ENCODE measurements at places on chromosomes 1 and 21.
A peak's percentile ranks its signal among the peaks of the same experiment; 100 is the strongest.

GRCh38 chr1:228004331-228004855 is 2.4 kb upstream of the WNT3A start:
- peak; percentile 33 for DNase-seq

GRCh38 chr1:68320349-68320748 is 88.0 kb upstream of the WLS start:
- no peak for DNase-seq

- no peak for DNase-seq
Measured at GRCh38 chr1:100988121-100988520, 37.5 kb downstream of the DPH5 start.

DNA sequence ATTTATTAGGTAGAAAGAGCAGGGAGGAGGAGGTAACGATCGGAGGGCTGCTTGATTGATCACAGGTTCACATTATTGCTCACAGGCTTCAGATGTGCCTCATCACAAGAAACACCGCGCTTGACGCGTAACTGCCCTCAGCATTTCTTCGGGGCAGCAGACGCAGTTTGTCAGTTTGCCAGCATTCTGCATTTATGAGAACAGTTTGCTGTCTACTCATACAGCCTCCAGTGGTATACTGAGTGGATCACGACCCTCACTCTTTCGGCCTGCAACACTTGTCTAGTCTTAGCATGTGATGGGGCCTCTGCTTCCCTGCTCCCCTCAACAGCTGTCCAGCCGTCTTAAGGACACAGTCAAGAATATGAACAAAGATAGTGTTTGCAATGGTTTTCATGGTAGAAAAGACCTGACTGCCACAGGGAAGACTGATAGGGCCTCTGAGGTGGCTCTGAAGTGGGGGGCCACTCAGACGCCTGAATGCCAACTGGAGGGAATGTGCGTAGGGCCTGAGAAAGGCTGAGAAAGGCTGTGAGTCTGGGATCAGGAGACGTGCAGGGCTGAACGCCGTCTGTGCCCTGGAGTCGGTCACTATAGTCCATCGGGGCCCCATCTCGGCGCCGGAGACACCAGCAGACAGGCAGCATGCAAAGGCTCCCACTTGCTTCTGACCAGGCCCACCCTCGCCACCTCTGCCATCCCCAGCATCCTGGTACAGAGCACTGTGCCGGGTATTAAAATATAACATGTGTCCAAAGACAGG is 45.0 kb downstream of the UBE2G2 start:
- no peak for DNase-seq

GRCh38 chr21:45917241-45917640 is 64.3 kb upstream of the COL6A1 start:
- DNase-seq, result no peak

DNA sequence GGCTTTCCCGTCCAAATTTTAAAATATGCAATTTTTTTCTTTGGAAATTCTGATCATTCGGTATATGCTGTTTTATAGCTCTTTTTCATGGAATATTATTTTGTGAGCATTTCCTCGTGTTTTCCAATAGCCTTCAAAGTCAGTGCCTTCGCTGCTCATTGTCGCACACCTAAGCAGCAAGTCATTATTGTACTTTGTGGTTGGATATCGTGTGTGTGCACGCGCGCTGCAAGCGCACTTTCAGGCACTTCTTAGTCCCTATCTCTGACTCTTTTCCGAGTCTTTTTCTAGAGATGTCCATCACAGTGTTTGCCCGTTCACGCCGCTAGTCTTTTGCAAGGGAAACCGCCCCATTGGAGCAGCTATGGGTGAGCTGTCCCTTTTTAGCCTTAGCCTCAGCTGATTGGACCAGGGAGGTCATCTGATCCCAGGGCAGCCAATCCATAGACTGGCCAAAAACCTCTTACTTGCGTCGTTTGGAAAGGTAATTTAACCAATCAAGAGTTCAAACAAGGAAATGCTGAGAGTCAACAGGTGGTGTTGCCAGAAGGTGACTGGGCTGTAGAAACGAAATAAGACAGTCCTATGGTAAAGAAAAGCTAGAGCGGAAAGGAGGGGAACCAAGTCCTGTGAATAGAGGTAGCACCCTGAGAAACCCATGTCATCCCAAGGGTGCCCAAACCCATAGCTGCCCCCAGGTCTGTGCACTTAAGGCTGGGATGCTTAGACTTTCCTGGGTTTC is 710 bp upstream of the HYI start:
- DNase-seq, result no peak

DNA sequence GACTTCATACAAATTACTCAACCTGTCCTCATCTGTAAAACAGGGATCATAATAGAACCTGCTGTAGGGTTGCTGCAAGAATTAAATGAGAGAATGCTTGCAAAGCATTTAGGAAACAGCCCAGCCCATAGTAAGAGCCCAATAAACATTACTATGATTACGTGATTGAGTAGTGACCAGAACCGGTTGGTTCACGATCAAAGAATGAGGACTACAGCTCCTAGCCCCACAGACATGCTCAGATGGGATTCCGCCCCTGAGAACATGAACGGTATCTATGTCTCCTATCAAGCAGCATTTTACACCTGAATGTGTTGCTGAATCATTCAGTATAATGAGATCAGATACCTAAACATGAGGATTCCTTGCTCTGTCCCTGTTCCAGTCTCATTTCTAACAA is 104.8 kb upstream of the ZNF648 start:
- no peak for DNase-seq

DNA sequence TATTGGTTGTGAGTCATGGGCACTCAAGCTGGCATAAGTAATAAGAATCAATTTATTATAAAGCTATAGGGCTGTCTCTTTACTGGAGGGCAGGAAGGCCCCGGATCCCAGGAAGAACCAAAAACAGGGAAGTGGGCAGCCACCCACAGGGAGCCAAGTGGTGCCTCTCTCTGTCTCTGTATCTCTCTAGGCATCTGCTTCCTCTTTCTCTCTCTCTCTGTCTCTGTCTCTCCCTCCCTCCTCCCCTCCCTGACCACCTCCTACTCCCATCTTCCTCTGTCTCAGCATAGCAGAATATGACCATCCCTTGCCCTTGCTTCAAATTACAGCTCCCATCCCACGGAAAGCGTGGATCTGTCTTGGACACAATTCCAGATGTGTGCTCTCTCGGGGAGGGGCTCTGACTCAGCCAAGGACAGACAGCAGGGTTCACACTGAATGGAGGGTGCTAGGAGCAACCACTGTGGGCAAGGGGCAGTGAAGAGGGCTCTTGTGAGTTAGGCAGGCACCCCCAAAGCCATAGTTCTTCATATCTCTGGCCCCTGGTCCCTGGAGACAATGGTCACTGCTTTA is 80.4 kb upstream of the LPGAT1 start:
- DNase-seq, result no peak

DNA sequence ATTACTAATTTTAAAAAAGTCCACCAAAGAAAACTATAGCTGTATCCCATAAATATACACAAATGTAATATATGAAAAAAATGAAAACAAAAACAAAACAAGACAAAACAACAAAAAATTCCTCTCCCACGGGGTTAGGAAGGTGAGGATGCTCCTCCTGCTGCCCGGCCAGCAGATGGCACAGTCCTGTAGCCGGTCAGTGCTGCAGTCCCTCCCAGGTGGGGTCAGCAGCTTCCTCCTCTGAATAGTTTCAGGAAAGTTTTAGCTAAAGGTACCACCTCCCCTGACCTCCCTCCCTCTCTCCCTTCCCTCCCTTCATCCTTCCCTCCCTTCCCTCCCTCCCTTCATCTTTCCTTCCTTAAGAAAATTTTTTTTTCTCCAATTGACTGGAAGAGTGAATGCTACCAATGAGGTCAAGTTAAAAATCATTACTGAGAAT is 67.8 kb upstream of the BCL10 start:
- peak; percentile 44 for DNase-seq
